ENCODE measurements at places on chromosomes 2 and 18.

- DNase-seq: no peak
Measured at GRCh38 chr18:46332921-46333341, 228.7 kb downstream of the HAUS1 start.

DNA sequence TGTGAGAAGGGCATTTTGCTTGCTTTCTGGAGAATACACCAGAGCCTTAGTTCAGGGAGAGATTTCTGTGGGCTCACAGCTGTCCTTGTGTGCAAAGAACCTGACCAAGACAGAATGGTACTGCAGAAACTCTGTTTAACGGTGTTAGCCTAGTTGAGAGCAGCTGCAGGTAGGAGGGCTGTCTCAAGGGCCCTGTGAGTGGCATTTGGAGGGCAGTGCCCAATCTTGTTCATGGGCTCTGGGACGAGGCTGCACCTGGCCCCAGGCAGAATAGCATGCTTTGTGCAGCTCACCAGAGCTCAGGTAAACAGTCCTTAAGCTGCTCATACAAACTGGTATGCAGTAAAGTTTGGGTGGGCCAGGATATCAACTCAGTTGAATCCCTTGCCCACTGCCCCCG is 16.9 kb upstream of the RGPD4 start:
- no peak for DNase-seq

DNA sequence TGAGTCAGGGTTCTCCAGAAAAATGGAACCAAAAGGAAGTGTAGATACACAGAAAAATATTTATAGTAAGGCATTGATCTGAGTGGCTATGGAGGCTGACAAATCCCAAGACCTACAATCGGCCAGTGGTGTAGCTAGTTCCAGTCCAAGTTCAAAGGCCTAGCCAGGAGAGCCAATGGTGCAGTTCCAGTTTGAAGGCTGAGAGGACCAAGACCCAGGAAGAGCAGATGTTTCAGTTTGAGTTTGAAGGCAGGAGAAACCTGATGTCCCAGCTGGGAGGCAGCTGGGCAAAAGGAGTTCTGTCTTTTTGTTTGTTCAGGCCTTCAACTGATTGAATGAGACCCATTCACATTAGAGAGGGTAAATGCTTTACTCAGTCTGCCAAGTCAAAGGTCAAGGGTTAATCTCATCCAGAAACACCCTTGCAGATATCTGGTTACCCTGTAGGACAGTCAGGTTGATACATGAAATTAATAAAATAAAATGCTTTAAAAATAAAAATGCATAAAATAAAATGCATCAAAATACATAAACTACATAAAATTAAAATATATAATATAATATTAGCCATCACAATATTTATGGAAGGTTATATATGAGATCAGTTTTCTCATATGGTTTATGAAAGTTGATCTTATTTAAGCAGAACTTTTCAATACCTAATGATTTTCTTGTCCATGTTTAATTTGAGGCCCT is 38.7 kb downstream of the KCNE4 start:
- no peak for DNase-seq

DNA sequence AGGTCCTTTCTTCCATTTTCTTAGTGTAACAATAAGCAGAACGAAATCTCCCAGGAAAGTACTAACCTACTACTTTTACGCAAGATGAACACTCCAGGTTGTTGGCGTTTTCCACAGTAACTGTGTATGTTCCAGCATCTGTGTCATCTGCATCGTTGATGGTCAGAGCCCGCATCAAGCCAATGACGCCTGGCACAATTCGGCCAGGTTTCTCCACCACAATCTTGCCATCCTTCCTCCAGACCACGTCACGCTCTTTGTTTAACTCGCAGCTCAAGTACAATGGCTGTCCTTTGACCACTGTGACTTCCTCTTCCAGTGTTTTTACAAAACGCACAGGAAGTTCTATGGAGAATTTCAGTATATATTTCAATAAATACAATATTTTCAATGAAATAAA is 155.6 kb downstream of the PLEKHA3 start:
- DNase-seq: no peak

- DNase-seq: no peak
Measured at GRCh38 chr18:45166836-45167551, 448.3 kb upstream of the SLC14A2 start.

DNA sequence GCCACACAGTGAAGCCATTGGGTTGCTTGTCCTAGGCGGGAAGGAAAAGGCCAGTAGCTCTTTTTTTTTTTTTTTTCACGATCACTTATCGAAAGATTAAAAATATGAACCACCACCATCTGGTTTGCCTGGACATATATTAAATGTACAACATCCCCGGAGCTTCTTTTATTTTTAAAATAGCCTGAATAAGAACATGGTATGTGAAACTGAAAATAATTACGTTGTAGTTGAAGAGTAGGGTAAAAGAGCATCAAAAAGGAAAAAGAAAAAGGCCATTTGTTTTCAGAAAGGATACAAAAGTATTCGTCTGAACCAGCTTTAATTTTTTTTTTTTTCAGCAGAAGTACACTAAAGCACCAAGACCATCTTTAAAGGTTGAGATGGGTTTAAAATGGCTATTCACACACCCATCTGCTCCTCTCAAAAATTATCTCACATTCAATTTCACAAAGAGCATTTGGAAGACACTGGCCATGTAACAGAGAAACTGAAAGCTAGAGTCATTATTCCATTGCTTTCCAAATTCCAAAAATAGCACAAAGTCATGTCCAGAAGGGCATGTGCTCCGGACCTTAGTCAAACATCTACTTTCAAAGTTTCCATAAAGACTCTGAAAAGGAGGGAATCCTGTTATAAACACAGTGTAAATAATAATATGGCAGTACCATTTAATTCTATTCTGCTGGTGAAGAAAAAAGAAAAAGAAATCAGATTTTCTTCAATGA is 82.9 kb downstream of the SCN3A start:
- DNase-seq: no peak

- DNase-seq: no peak
Measured at GRCh38 chr18:53991805-53992204, 232.7 kb downstream of the MBD2 start.
